ENCODE measurements at places on chromosomes 2 and 18.

- peak; percentile 33 for DNase-seq
Observed at GRCh38 chr2:232611559-232612218, 21.7 kb upstream of the EFHD1 start.

DNA sequence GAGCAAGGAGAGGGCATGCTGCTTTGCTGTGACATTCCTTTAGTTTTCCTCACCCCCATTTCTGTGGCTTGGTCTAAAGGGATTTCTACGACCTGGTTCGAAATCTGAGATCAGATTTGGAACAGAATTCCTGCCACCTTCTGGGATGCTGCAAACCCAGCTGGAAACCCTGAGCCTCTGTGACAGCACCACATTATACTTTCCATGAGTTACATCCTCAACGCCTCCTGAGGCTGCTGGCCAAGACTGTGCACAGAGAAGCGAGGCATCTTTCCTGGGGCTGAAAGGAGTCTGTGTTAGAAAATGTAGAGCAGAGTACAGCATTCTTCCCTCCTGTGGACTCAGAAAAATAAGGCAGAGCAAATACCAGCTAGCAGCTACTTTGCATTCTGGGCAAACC lies 138.1 kb upstream of the CHAC2 start:
- DNase-seq: no peak

- DNase-seq: no peak
Observed at GRCh38 chr18:59951591-59951990, 51.8 kb downstream of the PMAIP1 start.

DNA sequence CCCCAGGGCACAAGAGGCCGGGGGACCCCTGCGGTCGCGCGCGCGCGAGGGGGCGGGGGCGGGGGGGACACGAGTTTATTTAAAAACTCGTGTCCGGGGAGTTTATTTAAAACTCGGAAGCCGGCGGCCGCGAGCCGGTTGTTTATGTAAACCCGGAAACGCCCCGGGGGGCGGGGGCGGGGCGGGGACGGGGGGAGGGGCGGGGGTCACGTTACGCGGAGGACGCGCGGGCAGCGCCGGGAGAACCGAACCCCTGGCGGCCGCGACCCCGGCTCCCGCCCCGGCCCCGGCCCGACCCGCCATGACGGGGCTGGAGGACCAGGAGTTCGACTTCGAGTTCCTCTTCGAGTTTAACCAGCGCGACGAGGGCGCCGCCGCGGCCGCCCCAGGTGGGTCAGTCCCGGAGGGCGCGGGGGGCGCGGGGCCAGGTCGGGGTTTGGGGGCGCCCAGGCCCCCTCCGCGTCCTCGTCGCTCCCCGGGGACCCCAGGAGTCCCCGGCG lies 4.4 kb downstream of the NFATC1 start:
- DNase-seq: peak; percentile 34

DNA sequence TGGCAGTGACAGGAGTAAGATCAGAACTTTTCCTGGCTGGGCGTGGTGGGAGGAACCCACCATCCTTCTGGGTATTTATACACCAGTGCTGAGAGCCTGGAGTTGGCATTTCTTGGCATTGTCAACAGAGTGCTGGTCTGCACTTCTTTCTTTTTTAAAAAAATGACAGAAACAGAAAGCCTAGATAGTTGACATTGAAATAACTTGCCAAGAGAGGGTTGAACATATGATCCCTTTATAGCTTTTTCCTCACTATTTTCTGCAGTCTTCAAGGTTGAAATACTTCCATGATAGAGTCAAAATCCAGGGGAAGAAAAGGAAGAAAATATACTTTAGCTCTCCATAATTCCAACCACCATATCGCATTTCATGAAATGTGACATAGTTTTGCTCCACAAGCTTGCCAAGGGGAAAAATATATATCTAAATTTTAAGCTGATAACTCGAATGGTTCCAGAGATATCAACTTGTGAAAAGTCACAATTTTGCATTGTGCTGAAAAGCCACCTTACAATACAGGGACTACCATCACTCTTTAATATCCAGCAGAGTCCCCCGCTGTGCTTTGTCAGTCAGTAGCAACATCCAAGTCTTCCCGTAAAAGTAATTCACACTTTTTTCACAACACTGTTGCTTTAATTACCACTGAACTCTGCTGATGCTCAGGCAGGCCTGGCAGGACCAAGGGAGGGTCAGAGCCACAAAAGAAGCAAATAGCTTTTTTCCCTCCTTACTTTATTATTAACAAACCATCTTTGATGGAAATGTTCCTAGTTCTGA lies 764.9 kb upstream of the FANCL start:
- no peak for DNase-seq

GRCh38 chr18:50111398-50111797 lies 83.5 kb downstream of the MYO5B start:
- DNase-seq: no peak

DNA sequence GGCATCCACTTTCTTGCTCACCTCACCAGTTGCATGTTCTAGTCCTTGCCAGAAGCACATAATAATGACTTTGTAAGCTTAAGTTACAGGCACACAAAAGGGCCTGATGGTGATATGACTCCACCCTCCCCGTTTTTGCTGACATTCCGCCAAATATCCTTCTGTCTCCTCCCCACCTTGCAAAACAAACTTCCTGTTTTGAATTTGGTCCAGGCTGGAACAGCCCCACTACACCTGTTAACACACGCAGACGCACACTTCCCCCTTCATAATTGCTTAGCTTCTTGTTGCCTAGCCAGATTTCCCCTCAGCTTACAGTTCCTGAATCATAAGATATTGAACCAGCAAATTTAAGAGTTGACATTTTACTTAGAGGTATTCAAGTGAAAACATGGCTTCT lies at the start of gene MGAT5:
TSS of gene MGAT5 (plus strand) at position 269 of the 400 bp plus-strand sequence. CDS start 332 bp downstream, outside the sequence.
- no peak for DNase-seq

DNA sequence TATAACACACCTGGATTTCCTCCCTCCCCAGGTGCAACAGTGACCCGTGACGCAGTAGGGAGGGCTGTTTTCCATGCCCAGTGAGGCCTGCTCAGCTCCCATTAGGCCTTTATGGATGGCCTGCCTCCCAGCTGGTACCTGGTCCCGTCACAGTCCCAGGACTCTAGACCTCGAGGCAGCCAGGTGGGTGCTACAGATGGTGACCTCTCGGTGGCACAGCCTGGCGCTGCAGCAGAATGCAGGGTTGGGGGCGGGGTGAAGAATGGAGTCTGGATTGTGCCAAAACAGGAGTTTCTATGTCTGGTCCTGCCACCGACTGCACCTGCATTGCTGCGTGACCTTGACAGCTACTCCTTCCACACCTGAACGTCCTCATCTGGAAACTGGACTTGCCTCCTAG lies 18.0 kb upstream of the YWHAQ start:
- DNase-seq: no peak

- peak; percentile 93 for DNase-seq
Observed at GRCh38 chr18:35949903-35950627, 22.4 kb upstream of the RMP24 start.

- peak; percentile 73 for DNase-seq
Observed at GRCh38 chr2:47069628-47070154, 85.4 kb downstream of the STPG4 start.

GRCh38 chr2:160063271-160063670 lies 856 bp upstream of the PLA2R1 start:
- DNase-seq: peak; percentile 48

All from eye (tissue), 1 donor.